ENCODE measurements at places on chromosomes 6 and 20.
A peak's percentile ranks its signal among the peaks of the same experiment; 100 is the strongest.

DNA sequence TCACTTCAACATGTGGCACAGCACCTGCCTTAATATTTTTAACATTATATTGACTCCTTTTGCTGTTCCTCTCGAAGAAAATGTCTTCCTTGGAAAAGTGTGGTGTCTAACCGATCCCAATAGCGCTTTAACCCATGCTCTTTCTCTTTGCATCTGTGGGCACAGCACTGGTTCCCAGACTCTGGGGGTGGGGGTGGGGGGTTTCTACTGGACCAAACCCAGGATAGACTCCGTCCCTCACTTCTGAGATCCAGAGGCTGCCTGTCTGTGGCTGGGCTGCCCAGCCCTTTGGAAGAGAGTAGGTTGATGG, 3.9 kb upstream of the ZNF292 start:
- no peak for DNase-seq

GRCh38 chr6:15361197-15361596, 115.3 kb downstream of the JARID2 start:
- DNase-seq = no peak

DNA sequence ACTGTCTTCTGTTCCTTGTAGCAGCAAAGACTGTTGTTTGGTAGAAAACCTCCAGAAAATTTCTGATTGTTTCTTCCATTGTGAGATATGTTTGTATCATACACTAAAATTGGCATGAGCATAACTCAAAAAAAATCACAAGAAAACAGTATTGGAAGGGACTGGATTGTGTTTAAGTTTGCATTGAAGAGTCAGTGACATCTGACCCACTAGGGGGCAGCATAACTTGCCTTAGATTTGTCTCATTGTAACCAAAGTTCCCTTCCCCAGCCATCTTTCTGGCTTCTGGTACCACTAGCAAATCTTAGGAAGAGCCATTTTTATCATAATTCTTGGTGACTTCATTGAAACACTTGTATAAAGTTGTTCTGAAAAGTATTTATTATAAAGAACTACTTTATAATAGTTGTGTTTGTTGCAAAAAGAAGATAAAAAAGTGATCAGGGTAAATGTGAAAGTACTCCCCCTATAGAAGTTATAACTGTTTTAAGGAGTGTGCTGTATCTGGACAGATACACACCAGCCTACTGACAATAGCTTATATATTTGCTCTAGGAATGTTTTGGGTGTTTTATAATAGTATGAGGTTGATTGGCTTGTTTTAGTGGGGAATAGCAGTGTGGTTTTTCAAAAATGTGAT, 7.7 kb downstream of the CSTF1 start:
- peak; percentile 61 for DNase-seq

DNA sequence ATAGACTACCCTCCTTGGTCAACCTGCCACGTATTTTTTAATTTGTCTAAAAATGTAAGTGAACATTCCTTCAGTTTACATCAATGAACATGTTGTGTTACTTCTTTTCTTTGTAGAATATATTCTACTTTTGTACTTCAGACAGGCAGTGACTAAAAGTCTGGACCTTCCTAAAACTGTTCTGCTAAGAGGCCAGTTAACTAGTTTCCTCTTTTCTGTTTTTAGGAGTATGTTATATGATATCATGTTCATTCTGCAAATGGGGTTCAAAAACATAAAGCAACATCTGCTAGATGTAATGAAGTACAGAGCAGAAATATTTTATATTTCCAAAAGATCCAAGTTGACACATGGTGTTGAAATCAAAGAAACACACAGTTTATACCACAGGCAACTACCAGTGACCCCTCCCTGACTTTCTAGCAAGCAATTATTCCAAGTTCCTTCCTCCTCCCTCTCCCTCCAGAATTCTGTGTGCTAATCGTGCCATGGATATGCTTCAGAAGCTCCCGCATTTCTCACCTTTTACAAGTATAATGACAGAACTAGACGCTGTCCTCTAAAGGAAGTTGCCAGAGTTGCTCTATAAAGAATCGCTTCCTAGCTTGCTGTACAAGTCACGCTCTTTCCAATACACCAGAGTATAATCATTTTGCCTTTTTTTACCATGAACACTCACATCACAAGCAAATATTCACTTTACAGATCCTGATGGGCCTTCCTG, 64.7 kb downstream of the ARHGAP18 start:
- no peak for DNase-seq

- DNase-seq = no peak
Measured at GRCh38 chr20:5776077-5776476, 25.9 kb downstream of the SHLD1 start.

DNA sequence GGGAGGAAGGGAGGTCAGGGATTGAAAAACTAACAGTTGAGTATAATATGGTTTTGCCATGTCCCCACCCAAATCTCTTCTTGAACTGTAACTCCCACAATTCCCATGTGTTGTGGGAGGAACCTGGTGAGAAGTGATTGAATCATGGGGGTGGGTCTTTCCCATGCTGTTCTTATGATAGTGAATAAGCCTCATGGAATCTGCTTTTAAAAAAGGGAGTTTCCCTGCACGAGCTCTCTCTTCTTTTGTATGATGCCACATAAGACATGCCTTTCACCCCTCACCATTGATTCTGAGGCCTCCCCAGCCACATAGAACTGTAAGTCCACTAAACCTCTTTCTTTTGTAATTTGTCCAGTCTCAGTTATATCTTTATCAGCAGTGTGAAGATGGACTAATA, 833.4 kb upstream of the MAP3K7 start:
- DNase-seq = no peak

GRCh38 chr20:39698752-39699151, 736.6 kb downstream of the DHX35 start:
- DNase-seq = no peak

- peak; percentile 10 for DNase-seq
Measured at GRCh38 chr20:32830437-32830836, 10.7 kb downstream of the MAPRE1 start.

DNA sequence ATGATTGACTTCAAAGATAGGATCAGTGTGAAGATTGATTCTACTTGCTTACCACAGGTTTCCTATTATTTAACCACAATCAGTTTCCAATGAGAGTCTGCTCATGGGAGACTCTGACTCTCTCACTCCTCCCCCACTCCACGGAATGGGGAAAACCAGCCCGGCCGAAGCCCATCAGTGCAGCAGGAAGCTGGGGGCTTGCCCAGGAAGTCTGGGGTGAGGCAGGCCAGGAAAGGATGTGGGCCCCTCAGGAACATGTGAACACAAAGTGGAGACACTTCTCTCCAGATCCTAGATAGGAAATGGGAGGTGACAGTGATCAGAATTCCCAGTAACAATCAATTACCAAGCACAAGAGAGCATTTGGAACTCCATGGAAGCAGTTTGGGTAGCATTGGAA, 144.2 kb downstream of the TTLL2 start:
- no peak for DNase-seq

- DNase-seq = no peak
Measured at GRCh38 chr6:168001029-168001332, 3.5 kb downstream of the KIF25 start.

GRCh38 chr20:7520361-7520760, 419.9 kb downstream of the HAO1 start:
- no peak for DNase-seq

DNA sequence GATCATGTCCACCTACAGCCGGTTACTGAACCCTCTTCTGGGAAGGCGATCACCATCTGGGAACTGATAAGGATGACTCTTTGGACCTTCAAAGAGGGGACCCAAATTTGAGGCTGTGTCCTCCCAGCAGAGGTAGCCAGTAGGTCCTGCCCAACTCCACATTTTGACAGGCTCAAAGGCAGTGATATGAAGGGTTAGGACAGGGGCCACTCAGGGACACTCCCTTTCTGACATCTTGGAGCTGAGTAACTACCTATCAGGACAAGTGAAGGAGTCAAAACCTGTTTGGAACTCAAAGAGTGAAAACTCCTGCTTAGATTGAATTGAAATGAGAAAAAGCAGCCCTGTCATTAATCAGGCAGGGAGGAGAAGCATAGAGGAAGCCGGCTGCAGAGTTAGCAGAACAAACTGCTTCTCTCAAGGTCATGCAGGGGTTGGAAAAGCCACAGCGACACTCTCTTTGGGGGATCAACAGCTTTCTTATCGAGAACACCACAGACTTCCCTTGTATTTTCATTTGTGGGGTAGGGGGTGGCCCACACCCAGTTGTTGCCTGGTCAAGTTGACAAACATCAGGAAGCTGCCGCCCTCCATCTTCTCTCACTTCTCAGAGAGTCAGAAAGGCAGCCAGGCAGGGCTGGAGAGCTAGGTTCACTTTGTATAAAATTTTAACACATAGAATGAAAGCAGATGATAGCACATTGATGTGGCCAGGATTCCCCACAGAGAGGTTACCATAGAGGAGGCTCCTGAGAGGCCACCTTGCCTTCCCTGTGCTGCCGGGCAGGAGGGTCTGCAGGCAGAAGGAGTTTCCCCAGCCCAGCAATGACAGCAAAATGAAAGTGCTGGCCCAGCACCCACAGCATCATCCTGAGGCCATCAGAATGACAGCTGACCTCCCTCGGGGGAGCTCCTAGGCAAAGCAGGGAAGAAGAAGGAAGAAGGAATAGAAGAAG, 47.6 kb downstream of the AGPAT4 start:
- no peak for DNase-seq

DNA sequence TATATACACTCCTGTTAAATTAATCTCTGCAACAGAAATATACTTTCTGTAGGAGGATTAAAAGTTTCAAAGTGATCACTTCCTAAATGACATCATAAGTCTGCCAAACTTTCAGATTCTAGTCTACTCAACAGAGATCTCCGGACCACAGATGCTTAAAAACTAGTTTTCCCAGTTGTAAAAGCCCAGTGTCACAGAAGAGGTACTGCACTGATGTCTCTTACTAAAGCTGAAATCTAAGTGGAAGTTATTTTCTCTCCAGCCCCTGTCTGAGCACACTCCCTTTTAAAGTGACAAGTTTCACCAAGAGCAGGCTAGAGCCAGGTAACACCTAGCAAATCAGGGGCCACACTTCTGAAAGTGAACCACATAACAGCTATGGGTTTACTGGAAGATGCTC, 71.6 kb upstream of the DST start:
- DNase-seq = no peak

- DNase-seq = peak; percentile 30
Measured at GRCh38 chr6:131368198-131368911, 204.7 kb upstream of the ARG1 start.

GRCh38 chr6:93677264-93677965, 258.1 kb upstream of the EPHA7 start:
- no peak for DNase-seq

DNA sequence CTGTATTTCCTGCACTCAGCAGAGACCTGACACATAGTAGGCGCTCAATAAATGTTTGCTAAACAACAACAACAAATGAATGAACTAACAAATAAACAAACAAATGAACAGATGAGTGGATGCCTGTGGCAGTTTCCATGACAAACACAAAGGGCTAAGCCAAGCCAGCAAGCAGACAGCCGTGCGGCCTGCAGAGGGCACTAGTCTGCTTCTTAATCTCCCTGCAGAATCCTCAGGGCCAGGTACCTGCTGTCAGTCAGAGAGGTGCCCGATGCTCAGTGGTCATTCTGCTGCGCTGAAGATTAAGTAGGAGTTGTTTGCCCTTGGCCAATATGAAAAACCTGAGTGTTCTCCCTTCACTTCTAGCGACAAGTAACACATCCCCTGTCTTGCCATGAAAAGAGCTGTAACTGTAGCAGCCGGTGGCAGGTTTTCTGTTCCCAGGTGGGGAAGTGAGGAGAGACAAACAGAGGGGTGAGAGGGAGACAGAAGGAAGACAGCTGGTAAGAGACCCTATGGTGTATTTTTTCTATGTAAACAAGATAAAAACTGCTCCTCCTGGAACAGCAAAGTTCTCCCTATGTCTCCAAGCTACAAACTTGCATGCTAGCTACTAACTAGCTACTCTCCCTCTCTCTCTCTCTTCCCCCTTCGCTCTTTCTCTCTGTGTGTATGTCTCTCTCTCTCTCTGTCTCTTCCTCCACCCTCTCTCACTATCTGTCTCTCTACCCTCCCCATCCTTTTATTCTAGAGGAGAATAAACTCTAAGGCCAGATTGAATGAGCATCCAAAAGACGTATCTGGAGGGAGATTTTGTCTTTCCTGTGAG, at the start of gene MC3R:
MC3R (plus strand) TSS at position 779 of the 829 bp plus-strand sequence. CDS start 112 bp downstream, outside the sequence.
- DNase-seq = peak; percentile 23

DNA sequence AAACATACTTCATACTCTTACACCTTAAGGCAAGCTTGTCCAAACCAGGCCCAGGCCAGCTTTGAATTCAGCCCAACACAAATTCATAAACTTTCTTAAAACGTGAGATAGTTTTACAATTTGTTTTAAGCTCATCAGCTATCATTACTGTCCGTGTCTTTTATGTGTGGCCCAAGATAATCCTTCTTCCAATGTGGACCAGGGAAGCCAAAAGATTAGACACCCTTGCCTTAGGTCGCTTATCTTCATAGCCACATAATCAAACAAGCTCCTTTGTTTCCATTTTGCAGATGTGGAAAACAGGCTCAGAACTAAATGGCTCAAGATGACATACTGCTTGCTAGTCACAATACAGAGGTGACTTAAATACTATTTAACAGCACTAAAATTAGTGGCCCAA, 6.0 kb downstream of the SALL4 start:
- DNase-seq = no peak

DNA sequence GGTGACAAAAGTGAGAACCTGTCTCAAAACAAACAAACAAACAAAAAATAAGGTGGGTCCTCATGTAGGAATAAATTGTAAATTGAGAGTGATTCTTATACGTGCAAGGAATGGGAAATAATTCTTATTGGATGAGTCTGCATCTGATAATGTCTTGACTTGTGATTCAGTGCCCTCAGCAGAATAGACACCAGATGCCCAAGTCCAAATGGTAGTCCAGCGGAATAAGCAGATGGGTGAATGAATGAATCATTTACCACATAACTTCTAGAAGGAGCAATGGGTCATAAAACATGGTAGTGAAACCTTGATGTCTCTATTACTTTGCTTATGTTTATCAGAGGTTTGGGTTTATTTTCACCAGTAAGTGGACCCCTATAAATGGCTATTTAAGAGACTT, 747.7 kb downstream of the PHF3 start:
- no peak for DNase-seq

DNA sequence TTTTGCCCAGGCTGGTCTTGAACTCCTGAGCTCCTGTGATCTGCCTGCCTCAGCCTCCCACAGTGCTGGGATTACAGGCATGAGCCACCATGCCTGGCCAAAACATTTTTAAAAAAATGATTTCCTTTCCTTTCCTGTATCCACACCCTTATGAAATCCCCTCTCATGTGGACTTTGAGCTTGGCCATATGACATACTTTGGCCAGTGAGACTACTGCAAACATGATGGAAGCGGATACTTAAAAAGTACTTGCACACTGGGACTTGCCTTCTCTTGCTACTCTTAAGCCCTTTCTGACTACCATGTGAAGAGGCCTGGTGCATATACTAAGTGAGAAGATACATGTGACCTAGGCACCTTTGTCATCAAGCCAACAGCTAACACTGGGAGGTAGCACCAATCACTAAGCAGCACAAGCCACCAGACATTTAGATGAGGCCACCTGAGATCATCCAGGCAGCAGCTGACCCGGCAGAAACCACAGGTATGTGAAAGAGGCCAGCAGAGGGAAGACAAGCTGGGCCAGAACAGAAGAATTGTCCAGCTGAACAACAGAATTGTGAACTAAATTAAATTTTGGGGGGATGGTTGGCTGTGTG, 78.5 kb upstream of the HDAC2 start:
- no peak for DNase-seq
